Stimulated activated CD4-positive, alpha-beta T cell treated with anti-CD3 and anti-CD28 coated beads, Interleukin-4, amount 100 ng/mL, for 24 hours (primary cell): ENCODE measurements at places on chromosomes 12 and 14.
A peak's percentile ranks its signal among the peaks of the same experiment; 100 is the strongest.

- DNase-seq, result peak; percentile 82
Measured at GRCh38 chr12:53219956-53220693, 11.9 kb downstream of the RARG start.

DNA sequence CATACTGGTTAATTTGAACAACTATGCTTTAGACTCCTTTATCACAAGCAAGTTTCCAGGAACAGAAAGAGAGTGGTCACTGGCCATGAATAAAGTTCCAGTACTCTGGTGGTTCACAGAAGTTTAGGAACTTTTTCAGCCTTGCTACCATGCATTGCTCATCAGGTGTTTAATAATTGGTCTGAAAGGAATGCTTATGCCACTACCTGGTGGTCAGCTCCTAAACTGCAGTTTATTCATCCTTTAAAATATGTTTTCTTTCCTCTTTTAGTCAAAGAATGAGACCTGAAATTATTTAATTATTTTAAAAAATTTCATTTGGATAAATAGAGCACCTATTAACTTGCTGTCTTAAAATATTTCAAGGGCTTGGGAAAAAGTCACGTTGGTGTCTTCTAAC is 260.1 kb upstream of the OR4E1 start:
- DNase-seq, result no peak

- DNase-seq, result no peak
Measured at GRCh38 chr14:20332431-20332787, 670 bp downstream of the CCNB1IP1 start.

DNA sequence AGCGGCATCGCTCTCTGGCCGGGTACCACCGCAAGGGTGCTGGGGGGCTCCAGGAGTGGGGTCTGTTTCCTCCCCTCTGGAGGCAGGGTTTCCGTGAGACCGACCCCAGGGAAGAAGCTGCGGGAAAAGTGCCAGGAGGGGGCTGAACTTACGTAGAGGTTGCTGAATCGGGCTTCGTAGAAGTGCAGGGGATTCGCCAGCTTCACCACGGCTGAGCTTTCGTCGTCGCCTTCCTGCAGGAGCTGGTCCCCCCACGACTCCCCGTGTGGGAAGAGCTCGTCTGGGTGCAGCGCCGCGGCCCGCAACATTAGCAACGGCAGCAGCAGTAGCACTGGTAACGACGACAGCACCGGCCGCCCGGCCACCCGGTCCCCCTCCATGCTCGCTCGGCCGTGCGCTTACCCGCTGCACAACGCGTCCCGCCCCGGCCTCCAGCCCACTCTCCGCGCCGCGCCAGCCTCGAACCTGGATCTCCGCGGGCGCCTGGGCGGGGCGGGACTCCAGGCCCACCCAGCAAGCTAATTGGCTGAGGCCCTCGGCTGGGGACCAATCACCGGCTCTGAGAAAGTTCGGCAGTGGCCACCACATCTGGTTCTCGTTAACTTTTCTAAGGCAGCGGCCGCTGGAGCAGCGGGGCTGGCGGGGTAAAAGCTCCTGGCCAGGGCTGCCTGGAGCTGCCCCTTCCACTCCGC is at the start of gene NID2:
Gene NID2, minus strand, starts transcription at position 445 of the 692 bp plus-strand sequence. Its CDS starts 65 bp downstream, at position 380.
- DNase-seq, result peak; percentile 50

GRCh38 chr14:68884031-68885030 is 91.5 kb upstream of the ZFP36L1 start:
- no peak for DNase-seq

GRCh38 chr12:89529738-89530137 is 3.9 kb upstream of the POC1B start:
- DNase-seq, result no peak

DNA sequence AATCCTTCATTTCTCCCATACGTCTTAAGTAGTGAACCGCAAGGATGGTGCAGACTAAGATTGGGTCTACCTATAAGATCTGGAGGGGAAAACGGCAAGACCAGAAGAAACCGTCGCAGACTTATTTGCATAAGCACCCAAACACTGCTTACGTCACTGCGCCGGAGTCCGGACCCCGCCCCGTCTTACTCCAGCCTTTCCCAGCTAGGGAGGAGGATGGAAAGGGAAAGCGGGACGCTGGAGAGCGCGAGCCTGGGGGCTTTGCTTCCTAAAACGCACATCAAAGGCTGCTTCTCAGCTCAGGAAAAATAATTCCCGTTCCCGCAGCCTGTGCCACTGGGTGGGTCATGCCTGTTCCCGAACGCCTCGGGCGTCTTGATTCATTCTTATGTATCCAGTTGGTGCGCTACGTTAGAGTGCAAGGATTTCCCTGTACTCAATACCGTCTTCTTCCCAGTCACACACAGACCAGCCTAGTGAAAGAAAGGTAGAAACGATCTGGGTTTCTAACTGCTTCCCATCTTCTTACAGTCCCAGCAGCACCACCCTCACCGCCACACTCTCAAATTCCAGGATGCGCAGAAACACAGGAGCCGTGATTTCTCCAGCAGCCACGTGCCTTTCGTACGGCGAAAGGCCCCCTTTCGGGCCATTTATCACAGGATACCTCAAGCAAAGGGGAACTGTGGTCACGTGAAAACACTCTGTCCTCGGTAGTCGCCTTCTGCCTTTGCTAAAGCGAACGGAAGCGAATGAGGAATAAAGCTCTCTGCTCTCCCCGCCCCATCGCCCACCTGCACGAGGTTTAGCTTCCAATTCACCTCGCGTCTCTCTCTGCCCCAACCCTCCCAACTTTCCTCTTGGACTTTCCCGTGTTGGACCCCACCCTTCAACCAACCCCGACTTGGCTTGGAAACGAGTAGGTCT is 1.1 kb downstream of the SLC6A15 start:
- DNase-seq, result no peak

- no peak for DNase-seq
Measured at GRCh38 chr12:52975204-52975603, 26.3 kb downstream of the KRT18 start.

DNA sequence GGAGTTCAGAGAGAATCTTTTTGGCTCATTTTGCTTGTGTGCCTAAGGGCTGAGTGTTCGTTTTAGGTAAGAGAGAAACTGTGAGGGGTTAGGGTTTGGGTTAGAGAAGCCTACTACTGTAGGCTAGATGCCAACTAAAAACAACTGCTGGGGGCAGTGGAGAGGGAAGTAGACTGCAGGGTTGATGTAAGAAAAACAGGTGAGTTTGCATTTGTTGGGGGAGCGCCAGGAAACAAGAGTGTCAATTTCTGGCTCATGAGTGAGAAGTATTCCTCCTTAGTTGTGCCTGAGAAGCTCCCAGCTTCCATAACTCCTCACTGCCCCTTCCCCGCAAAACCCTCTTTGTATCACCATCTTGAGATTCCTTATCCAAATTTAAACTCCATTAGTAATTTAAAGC is 92.3 kb downstream of the DERA start:
- no peak for DNase-seq
